Renal cortex interstitium (tissue), 15 donors: ENCODE measurements at places on chromosomes 12 and 14.

DNA sequence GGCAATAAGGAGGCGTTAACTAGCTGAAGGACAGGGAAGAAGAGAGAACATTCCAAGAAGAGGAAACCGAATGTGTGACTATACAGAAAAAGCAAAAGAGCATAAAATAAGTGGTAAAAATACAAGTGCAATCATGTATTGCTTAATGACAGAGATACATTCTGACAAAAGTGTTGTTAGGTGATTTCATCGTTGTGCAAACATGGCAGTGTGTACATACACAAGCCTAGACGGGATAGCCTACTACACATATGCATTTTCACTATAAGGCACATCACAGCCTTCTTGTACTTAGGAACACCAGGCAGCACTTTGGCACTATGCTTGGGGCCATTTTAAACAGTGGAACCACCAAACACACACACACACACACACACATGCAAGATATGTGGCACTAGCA is 299.3 kb downstream of the BCAT1 start:
- DNase-seq = no peak

- DNase-seq = no peak
Measured at GRCh38 chr12:14853961-14854360, 10.6 kb upstream of the ART4 start.

DNA sequence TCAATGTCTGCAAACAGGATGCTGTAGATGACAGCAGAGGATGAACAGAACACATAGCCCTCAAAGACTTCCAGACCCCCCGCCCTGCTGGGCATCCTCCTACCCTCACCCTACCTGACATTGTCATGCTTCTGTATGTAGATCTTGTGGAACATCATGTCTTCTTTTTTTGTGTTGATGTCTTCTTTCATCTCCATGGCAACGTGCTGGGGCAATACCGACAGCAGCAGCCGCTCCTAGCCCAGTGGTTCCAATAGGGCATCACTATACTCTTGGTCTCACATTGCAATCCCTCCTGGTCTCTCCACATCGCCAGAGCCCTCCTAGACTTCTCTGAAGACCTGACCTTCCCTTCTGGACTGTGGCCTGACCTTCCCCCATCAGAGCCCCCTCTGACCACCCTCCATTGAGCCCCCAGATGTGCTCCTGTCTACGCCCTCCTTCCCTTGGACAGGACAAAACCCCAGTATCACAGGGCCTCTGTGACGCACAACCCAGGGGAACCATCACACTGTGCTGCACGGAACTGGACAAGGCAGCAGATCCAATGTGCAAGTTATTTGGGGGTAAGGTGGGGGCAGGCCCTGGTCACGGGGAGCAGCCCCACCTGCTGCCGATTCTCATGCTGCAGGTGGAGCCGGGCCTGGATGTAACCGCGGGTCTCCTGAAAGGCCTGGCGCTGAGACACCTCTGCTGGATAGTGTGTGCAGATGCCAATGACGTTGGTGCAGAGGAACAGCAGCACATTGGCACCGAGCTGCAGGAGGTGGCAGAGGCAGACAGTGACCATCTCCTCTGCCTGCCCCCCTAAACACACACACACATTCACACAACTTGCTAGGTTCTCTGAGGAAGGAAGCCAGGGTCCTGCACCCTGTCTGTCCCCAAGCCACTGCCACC is 11.1 kb downstream of the ADCY6 start:
- no peak for DNase-seq

DNA sequence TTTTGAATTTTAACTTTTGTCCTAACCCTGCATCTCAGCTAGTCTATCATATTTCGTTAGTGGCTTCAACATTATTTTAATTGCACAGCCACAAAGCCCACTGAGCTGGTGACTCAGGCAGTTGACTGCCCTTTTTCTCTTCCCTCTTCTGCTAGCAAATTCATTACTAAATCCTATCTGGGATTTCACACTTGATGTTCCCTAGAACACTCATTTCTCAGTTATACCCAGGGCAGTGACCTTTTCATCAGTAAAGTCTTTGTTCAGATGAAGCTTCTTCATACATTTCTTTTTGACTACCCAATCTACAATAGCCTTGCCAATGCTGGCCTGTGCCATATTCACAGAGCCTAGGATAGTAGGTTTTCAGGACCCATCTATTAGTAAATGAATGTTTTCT is 107.0 kb downstream of the ATXN7L3B start:
- no peak for DNase-seq

DNA sequence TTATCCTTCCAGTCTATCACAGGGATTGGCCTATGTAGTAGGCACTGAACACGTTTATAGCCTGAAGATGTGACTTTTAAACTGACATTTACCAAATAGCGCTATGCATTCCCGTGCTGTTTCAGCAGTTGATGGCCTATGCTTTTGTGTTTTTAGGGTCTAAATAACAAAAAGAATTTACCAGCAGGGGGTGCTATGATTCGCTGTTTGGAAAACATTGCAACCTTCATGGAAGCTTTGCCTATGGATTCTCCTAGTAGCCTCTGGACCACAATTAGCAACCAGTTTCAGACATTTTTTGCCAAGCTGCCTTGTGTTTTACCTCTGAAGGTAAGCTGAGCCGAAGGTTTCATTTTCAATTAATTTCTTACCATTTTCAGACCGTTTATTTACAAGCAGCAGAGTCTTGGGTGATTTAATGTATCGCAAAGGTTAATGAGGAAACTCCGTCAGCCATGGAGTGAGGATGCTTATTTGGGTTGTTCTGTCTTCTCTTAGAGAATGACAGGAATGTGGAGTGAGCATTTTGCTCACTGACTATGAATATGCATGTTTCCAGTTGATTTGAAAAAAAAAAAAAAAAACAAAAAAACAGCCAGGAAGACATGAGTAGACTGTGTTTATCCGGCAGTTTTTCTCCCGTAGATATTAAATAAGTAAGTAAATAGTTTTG is 133.1 kb downstream of the PRIMA1 start:
- DNase-seq = peak; percentile 64

- no peak for DNase-seq
Measured at GRCh38 chr14:28758885-28759652, 7.5 kb upstream of the FOXG1 start.

- no peak for DNase-seq
Measured at GRCh38 chr12:70617450-70617849, 19.8 kb downstream of the PTPRB start.

GRCh38 chr12:96211988-96212387 is 17.8 kb downstream of the ELK3 start:
- no peak for DNase-seq

DNA sequence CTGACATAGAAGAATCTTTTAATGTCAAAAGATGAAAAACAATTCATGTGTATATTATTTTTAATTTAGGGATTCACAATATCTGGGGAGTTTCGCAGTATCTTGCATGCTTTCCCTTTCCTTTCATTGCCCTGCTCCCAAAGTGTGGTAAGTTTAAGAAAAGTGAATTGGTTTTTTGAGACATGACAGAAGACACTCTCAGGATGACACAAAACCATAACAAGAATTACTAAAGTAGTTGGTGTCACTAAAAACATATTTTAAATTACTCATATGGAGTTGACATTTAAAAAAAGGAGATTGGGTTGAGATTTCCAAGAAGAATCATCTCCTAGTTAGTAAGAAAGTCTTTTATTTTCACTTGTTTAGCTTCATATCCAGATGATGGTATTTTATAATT is 5.1 kb upstream of the PCNX1 start:
- no peak for DNase-seq

- DNase-seq = no peak
Measured at GRCh38 chr12:90233168-90234100, 524.8 kb upstream of the ATP2B1 start.

- DNase-seq = no peak
Measured at GRCh38 chr12:113638460-113638775, 166.7 kb upstream of the LHX5 start.

DNA sequence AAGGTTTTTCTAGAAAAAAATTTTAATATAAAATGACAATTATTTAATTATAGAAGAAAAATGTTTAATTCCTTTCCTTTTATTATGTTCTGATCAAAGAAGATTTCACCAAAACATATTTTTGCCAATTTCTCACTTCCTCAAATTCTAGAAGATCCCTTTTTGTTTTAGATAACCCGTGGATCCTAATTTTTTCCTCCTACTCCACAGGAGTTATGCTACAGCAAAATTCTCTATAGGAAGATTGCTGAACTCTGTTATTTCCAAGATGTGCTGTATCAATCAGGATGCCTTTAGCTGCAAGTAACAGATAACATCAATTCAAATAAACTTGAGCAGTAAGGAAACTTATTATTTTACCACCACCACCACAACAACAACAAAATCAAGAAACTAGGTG is 3.8 kb upstream of the SNX6 start:
- DNase-seq = no peak

GRCh38 chr12:125202421-125202820 is 137.2 kb downstream of the AACS start:
- DNase-seq = no peak

- DNase-seq = no peak
Measured at GRCh38 chr12:497501-498160, 37.9 kb downstream of the B4GALNT3 start.

GRCh38 chr14:94572637-94573303 is 8.5 kb upstream of the SERPINA5 start:
- no peak for DNase-seq
